ENCODE measurements at places on chromosomes 11 and 22.

- no peak for DNase-seq
These were observed 21.8 kb downstream of the NF2 start for GRCh38 chr22:29625090-29625825.

- no peak for DNase-seq
These were observed 29.3 kb downstream of the LINC01488 start for GRCh38 chr11:69510471-69511357.

- DNase-seq: no peak
These were observed 5.4 kb upstream of the MCAM start for GRCh38 chr11:119322360-119322739.

DNA sequence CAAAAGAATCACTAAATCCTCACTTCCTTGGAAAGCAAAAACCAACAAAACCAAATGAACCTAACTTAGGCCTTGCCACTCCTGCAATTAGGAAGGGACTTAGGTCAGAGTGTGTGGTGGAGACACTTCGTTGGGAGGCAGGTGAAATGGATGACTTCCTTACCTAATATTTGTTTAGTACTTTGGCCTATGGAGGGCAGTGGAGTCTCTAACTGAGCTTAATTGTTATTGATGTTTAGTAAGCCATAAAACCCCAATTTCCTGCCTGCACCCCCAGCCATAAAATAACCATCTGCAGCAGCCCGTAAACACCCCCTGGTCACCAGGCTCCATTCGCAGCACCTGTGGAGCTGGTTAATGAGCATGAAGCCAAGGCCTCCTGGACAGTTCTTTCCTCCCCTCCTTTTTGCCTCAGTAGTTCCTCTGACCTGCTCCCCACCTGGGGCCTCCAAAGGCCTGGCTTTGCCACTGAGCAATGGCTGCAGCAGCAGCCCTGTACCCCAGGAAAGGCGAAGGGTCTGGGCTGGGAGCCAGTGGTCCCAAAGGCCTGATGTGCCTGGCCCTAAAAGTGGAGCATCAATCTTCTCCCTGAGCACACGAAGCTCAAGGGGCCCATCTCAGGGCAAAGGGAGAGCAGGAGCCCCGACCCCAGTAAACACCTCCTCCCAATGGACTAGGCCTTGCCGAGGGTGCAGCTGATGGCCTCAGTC, 15.6 kb upstream of the SYT13 start:
- no peak for DNase-seq

DNA sequence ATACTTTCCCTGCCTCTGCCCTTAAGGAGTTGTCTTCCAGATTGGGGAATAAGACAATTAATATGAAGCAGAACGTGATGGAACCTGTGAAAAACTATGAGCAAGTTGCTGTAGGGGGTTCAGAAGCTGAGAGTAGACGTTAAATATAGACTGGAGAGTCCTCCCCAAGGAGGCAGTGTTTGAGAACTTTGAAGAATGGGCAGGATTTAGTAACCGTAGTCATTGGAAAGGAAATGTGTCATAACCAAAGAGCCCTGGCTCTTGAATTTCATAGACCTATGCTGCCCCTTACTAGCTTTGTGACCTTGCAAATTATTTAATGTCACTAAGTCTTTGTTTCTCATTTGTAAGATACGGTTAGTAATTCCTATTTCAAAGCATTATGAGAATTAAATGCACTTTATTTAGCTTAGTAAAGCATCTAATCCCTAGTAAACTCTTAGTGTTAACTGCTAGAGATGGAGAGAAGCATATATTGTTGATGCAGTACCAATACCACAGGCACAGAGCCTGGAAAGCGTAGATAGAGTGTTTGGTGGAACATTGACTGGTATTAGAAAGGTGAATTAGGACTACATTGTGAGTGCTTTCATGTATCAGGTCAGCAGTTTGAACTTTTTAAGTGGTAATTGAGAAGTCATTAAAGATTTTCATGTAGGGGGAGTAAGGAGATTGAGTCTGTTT, 54.1 kb downstream of the MCAM start:
- no peak for DNase-seq

GRCh38 chr11:111320728-111321568, 22.6 kb downstream of the POU2AF3 start:
- DNase-seq: no peak

DNA sequence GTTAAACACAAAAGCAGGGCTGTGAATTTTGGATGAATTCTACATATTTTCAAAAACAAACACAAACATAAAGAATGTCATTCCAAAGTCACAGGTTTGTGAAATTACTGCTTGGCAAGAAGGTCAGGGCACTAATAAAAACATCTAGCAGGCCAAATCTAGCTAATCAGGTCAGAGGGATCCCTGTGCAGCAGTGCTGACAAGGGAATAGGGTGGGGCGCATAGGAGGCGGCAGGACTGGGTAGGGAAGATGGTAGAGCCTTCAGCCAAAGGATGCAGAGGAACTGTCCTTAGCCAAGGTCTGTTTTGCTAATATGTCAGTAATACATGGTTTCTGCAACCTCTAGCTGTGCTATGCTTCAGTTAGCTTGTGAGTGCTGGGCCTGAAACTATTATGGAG, 396.6 kb downstream of the TENM4 start:
- no peak for DNase-seq

DNA sequence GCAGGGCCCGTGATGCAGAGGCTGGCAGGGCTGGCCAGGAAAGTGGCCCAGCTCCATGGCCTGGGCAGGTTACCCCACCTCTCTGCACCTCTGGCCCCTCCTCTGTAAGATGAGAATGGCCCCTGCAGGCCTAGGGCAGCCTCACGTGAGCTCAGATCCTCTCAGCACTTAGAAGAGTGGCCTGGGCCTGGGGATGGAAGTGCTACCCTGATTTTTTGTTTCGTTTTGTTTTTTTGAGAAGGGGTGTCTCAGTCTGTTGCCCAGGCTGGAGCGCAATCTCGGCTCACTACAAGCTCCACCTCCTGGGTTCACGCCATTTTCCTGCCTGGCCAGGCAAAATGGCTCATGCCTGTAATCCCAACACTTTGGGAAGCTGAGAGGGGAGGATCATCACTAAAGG, 982 bp downstream of the APOBEC3H start:
- DNase-seq: no peak

GRCh38 chr11:46064221-46064620, 57.0 kb downstream of the PHF21A start:
- DNase-seq: no peak

GRCh38 chr22:45948081-45948648, 28.8 kb downstream of the WNT7B start:
- no peak for DNase-seq

- no peak for DNase-seq
These were observed 9.1 kb downstream of the UCP3 start for GRCh38 chr11:73999581-74000306.

- DNase-seq: no peak
These were observed 297.0 kb downstream of the CADM1 start for GRCh38 chr11:115207166-115207591.

- DNase-seq: no peak
These were observed 42.1 kb downstream of the NCAPD3 start for GRCh38 chr11:134181707-134182106.

GRCh38 chr11:90100431-90100830, 14.7 kb downstream of the UBTFL1 start:
- DNase-seq: no peak

GRCh38 chr11:33965032-33965431, 73.2 kb upstream of the LMO2 start:
- DNase-seq: no peak

GRCh38 chr11:31262761-31263160, 106.8 kb downstream of the DCDC1 start:
- DNase-seq: no peak

GRCh38 chr11:85040166-85040565, 587.0 kb downstream of the DLG2 start:
- no peak for DNase-seq

GRCh38 chr22:37137903-37138665, 11.6 kb downstream of the IL2RB start:
- no peak for DNase-seq

DNA sequence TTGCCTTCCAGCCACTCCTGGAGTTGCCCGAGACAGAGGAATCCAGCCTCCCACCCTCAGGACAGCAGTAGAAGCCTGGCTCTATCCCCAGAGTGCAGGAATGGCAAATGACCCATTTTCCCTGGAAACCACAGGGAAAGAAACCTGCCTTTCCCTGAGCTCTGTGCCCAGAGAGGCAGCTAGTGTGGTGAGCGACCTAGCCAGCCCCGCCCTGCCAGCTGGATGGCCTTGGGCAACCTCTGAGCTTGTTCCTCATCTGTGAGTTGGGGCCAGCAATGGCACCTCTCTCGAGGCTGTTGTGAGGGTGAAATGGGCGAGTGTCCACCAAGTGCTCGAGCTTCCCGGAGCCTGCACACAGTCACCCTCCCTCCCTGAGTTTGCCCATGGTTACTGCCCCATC, 3.7 kb downstream of the OMP start:
- no peak for DNase-seq

DNA sequence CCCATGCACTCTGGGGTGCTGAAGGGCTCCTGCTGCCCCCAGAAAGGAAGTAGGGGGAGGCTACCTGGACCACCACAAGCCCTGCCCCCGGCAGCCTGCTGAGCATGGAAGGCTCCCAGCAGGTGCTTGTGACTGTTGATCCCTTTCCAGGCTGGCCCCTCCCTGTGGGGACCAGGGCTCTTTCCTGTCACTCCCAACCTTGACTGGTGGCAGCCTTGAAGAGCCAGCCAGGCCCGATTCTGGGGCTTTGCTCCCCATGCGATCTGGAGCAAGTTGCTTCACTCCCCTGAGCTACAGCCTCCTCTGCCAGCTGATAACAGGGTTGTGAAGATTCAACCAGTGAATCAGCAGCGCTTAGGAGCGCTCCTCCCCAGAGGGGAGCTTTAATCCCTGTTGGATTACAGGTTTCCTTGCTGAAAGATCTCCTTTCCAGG, 4.6 kb upstream of the CST6 start:
- DNase-seq: no peak

GRCh38 chr11:1130276-1131032, 27.3 kb upstream of the MUC5AC start:
- DNase-seq: no peak

GRCh38 chr11:113814181-113814580, 34.6 kb downstream of the CLDN25 start:
- no peak for DNase-seq

DNA sequence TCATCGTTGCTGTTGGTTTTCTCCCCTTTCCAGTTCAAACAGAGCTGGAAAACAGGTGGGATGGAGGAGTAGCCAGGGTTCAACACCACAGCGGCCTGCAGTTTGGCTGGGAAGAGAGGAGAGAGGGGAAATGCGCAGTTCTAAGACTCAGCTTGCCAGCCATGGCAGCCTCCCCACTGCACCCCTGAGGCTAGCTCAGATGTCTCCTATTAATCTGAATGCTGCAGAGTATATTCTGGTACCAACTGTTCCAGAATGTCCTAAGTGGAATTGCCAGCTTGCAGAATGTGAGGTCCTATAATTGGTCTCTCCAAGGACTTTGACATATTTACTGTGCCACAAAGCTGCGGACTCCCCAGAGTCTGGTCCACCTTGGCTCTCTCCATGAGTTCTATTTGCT, 32.0 kb downstream of the NEFH start:
- DNase-seq: no peak

DNA sequence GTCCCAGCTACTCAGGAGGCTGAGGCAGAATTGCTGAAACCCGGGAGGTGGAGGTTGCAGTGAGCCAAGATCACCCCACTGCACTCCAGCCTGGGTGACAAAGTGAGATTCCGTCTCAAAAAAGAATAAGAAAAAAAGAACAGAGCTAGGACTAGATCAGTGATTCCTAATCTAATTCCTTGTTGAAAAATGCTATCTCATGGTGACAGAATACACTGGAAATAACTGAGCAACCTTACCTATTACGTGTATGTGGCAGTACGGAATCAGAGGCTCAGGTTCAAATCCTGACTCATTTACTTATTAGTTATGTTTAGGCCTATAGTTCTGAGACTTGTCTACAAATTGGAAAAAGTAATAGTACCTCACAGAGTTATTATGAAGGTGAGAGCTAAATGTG, 19.5 kb upstream of the RCE1 start:
- no peak for DNase-seq

GRCh38 chr22:31241936-31242335, 29.8 kb downstream of the LIMK2 start:
- no peak for DNase-seq

DNA sequence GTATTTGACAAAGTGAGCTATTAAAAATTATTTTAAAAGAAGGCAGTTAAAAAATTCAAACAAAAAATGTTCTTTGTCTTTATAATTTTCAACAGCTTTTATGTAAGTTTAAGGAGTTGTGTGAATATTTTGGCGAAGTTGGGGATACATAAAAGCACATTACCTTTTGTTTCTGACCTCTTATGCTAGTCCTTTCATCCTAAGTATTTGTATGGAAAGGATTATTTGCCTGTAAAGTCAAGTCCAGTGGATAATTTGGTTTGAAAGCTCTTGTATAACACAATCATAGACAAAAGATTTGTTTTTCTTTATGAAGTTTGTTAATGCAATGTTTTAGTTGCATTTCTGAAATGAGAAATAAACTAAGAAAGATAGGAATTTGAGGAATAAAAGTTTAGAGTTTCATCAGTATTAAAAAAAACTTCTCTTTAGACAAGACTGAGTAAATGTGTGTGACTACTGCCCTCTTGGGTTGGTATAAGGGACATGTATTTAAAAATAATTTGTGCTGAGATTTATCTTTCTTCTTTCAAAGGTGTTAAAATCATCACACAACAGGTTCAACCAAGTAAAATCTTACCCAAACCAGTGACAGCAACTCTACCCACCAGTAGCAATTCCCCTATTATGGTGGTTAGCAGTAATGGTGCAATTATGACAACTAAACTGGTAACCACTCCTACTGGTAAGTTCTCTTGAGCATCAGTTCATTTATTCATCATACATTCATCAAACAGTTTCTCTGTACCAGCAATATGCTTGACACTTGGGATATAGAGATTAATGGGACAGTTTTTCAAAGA, 68.2 kb downstream of the EMSY start:
- DNase-seq: no peak

DNA sequence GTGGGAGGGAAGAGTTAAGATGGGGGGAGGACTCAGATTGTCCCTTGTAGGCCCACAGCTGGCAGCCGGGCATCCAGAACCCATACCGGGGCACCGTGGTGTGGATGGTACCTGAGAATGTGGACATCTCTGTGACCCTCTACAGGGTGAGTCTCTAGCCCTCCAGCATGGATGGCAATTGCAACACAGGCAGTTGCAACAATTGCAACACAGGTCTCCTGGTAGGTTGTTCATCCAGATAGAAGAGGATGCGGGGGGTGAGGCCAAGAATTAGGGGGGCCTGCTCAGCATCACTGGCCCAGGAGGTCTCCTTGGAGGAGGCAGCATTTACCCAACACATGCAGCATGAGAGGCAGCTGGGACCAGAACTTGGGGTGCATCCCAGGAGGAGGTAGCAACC, 3.4 kb downstream of the EHBP1L1 start:
- no peak for DNase-seq

- DNase-seq: no peak
These were observed 364.6 kb downstream of the AASDHPPT start for GRCh38 chr11:106442032-106442431.

DNA sequence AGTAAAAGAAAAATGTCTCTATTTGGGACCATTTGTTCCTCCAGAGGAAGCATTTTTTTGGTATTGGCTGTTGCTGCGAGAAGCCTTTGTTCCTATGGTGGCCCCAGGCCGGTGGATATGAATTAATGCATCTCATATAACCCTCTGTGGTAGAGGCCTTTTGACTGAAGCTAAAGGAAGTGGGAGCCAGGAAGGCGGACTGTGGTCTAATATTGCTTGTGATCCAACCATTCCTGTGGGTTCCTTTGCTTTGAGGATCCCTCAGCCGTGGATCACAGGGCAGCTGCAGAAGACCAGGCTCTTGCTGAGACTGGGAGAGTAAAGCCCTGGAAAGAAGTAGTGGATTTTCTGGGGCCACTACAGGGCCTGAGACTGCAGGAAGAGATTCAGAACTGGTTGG, 68.3 kb upstream of the NAV2 start:
- DNase-seq: no peak

GRCh38 chr11:85318573-85318972, 308.6 kb downstream of the DLG2 start:
- no peak for DNase-seq
